ENCODE measurements at places on chromosomes 11 and 22.

- no peak for DNase-seq
Measured at GRCh38 chr11:111019871-111020670, 225.5 kb upstream of the POU2AF2 start.

DNA sequence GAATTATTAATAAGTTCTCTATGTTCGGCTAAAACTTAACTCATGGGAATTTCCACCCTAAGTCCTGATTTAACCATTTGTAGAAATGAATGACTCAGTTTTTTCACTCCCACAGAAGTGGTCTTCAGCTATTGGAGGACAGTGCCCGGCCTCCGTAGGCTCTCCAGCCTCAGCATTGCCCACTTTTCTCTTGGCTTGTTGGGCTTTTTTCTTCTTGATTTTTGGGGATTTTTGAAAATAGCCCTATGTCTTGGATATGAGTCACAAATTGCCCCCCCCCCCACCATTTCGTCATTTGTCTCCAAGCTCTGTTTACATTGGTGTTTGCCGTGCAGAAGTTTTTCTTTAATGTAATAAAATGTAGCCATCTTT lies 66.7 kb downstream of the PACS1 start:
- DNase-seq, result no peak

GRCh38 chr11:74791333-74792100 lies 42.9 kb downstream of the RNF169 start:
- no peak for DNase-seq

GRCh38 chr11:124865902-124866851 lies 945 bp downstream of the ROBO3 start:
- DNase-seq, result no peak

GRCh38 chr22:30864441-30865420 lies 103.8 kb downstream of the MORC2 start:
- no peak for DNase-seq

GRCh38 chr11:77668760-77669159 lies 31.2 kb upstream of the CLNS1A start:
- no peak for DNase-seq

DNA sequence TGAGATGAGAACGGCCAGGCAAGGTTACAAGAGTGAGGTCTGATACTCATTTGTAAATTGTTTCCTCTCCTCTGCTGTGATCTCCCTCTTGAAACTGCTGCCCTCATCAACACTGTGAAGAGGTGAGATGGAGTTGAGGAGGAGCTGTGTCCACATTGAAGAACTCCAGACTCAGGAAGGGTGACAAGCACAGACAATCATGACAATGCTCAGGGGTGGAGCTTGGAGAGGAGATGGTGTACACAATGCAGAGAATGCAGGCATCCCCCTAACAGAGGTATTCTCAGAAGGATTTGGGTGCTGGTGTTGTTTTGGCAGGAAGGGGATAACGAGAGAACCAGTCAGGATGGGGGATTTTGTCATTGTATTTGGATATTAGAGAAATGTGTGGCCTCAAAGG lies 21.5 kb upstream of the MMP7 start:
- DNase-seq, result no peak

GRCh38 chr11:78374917-78375316 lies 42.7 kb downstream of the GAB2 start:
- DNase-seq, result no peak

- DNase-seq, result no peak
Measured at GRCh38 chr22:50738649-50739227, 734 bp downstream of the ACR start.

GRCh38 chr11:48105096-48105990 lies 111.3 kb upstream of the OR4B1 start:
- DNase-seq, result no peak

- no peak for DNase-seq
Measured at GRCh38 chr11:45885921-45886721, 670 bp downstream of the MAPK8IP1 start.
